Stimulated activated CD8-positive, alpha-beta memory T cell treated with anti-CD3 and anti-CD28 coated beads, Interleukin-7, amount 100 ng/mL, for 48 hours (primary cell): ENCODE measurements at places on chromosomes 6 and 20.

DNA sequence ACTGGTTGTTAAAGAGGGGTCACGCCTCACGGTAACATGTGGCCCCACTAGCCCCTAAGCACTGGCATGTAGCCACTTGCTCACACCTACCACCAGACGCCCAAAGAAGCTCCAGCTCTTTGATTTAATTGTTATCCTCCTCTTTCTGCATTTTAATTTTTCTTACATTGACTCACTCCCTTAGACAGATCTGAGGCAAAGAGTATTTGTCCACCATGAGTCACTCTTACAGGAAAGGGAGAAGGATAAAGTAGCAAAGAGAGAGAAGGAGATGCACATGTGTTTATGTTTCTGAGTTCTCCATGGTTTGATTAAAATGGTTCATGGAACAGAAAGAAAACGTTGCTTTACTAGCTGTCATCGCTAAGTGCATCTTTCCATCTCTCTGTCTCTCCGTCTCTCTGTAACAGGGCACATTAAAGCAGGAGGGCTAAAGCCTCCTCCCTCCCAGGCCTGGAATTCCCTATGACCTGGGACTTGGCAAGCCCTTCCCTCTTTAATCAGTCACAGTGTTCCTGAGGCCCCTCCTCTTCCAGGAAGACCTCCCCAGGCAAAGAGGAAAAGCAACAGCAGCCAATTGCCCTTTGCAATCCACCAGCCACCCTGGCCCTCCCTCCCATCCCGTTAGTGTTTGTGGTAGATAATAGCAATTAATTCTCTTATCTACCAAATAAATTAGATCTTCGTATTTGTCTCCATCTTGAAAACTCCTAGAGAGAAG is 112.8 kb upstream of the TSHZ2 start:
- no peak for DNase-seq

GRCh38 chr6:111444794-111445193 is 38.2 kb downstream of the REV3L start:
- no peak for DNase-seq

- DNase-seq, result no peak
These were observed 179.5 kb upstream of the SYNDIG1 start for GRCh38 chr20:24289737-24290481.

DNA sequence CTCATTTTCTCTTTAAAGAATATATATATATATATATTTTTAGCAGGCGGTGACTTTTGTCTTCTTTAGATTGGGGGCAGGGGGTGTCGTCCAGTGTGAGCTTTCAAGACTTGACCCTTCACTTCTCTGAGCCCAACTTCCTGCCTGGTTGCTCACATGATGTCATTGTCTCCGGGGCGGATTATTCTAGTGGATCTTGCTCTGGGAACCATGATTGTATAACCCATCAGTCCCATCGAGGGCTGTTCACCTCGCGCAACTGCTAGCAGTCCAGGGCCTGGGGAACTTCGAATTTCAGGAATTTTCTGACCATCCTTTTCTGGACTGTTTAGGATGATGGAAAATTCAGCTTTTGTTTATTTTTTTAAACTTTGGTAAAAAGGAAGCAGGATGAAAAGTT is 1.0 kb downstream of the IGF2R start:
- DNase-seq, result no peak

- DNase-seq, result no peak
These were observed 17.3 kb upstream of the CD93 start for GRCh38 chr20:23103284-23104018.

- DNase-seq, result no peak
These were observed 105.7 kb upstream of the KCNK16 start for GRCh38 chr6:39428152-39428551.

GRCh38 chr6:110826236-110827129 is 11.2 kb upstream of the CDK19 start:
- DNase-seq, result no peak
